ENCODE measurements at places on chromosomes 3 and 15. TPM values are rescaled to one million over a fixed set of nuclear protein-coding genes. Genes with fewer than 3 reads are reported as not detected.

GUCA1C gene
- total RNA-seq: not detected

DNA sequence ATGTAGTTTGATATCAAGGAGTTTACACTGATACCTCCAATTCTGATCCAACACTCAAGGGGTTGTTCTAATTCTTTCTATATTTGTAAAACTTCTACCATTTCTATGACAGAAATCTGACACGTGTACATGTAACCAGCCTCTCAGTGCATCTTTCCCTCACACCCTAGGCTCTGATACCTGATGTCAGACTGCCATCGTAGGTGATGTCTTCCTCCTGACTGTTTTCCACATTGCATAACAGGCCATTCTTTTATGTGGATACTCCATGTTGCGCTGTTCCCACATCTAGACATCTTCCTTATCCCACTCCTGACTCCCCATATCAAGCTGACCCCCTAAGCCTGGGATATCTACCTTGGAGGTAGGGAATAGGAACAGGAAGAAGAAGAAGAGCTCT, 159.1 kb downstream of the FNDC3B start:
- no peak for ATAC-seq

DNA sequence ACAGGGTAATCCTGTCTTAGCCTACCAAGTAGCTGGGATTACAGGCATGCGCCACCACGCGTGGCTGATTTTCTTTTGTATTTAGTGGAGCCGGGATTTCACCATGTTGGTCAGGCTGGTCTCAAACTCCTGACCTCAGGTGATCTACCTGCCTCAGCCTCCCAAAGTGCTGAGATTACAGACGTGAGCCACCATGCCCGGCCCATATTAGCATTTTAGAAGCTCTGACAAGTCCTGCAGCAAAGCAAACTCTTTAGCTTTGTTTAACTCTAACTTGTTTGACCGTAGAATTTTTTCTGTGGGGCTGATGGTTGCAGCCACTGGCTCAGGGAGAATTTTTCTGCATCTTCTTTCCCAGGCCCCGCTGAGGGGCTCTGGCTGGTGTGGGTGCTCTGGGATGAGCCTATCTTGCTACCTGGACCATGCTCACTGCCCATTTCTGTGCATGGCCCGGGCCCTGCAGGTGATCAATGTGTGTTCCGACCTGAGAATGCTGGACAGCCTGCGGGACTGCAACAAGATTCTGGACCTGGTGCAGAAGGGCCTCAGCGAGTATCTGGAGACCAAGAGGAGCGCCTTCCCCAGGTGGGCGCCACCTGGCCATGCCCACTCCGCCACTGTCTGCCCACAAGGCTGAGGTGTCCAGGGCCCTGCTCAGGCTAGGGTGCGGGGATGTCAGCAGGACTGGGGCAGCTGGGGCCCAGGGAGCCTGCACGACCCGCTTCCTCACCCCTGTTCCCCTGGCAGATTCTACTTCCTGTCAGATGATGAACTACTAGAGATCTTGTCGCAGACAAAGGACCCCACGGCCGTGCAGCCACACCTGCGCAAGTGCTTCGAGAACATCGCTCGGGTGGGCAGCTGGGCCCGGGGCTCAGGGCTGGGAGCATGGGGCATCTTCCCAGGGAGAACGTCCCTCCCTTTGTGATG, 41.3 kb downstream of the DNAH1 start:
- no peak for ATAC-seq

- ATAC-seq: no peak
These were observed 254.5 kb upstream of the RORA start for GRCh38 chr15:61483599-61483998.

DNA sequence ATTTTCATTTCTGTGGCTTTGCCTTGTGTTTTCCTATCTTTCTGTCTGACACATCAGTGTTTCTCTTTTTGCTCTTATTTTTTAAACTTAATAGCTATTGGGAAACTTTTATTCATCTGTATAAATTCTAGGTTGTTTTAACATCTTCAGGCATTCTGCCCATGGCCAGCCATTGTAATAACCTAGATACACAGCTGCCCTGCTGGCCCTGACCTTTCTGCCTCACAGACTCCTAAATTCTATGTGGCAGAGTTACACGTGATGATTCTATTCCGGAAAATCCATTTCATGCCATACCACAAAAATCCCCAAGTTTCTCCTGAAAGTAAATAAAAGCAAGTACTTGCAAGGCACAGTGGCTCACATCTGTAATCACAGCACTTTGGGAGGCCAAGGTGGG, 150.1 kb downstream of the UACA start:
- no peak for ATAC-seq

GRCh38 chr3:127069814-127070440, 87.0 kb downstream of the PLXNA1 start:
- ATAC-seq: no peak

- peak; percentile 49 for ATAC-seq
These were observed 50.3 kb downstream of the SPATA12 start for GRCh38 chr3:57110798-57111197.

ZNF609 gene
- total RNA-seq: 26.9 TPM

KLHL40 gene
- 0.05 TPM for total RNA-seq

ASB14 gene
- total RNA-seq: 0.65 TPM

DNA sequence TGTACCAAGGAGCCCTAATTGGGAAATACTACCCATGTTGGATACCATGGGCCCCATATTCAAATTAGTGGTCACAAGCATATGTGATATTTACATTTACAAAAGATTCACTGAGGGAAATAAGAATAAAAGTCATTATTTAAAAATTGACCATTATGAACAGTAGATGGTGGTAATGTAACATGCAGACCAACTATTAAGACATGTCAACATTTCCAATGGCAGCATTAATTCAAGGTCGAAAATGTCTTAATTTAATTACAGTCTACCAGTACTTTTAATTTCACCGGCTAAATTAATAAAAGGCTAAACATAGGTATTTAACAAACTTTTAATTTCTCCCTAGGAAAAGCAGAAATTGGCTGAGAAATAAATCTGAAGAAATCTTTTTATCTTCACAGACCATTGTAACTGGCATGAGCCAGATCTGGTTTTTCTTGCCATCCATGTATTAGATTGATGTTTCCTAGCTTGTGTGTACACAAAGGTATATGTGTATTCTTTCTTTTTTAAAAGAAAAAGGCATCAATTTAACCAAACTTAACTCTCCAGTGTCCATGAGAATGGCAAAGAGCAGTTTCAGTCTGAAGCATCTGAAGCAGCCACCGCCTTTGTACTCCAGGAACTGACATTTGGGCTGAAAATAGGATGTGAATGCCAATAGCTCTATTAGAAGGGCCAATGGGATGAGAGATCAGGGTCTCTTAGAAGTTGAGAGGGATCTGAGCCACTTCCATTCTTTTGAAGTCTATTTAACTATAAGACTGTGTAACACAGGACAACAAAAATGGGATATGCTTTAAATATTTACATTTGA, 26.6 kb downstream of the NEK11 start:
- peak; percentile 65 for ATAC-seq

DNA sequence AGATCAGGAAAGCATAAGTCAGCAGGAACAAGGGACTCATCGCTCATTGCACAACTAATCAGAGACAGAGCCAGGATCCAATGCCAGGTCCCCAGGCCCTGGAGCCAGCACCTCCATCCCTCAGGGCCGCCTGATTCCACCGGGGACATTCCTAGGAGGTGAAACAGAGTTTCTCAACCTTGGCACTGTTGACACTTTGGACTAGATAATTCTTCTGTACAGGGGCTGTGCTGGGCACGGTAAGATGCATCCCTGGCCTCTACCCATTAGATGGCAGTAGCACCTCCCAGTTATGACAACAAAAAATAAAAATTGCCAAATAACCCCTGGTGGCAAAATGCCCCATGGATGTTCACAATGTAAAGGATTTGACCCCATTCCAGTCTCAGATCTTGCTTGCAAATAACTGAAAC, 127.7 kb downstream of the MTHFS start:
- ATAC-seq: peak; percentile 18

DNA sequence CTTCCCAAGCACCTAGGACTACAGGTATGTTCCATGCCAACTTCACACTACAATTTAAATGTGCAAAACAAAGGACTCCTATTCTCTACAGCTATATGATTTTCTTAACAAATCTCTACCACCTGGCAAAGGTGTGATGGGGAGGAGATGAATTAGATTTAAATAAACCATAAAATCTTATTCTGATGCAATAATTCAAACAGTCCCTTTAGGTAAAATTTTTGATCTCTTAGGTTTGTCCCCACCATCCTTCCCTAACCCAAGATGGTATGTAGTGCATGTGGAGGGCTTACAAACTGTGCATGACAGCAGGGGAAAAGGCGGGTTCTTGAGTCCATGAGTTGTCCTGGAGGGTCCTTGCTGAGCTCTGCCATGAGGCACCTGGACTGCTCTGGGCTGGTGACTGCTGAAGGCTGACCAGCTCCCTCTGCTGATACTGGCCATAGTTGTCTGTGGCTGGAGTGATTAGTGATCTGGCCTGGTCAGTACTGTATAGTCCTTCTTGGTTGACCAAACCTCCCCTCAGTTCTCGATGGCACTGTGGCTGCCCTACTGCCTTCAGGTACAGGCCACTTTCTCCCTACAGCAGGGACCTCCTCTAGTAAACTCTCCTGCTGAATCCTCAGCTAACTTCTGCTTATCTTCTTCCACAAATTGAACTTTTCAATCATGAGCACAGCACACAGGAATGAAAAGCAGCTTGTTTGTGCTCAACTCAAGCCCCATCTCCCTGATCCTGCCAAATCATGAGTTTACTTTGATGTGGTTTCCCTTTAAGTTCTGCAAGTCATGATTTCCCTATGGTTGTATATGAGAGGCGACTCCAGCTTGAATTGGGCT, 30.1 kb downstream of the CFAP161 start:
- no peak for ATAC-seq

PLCH1 gene
- 17.9 TPM for total RNA-seq

DNA sequence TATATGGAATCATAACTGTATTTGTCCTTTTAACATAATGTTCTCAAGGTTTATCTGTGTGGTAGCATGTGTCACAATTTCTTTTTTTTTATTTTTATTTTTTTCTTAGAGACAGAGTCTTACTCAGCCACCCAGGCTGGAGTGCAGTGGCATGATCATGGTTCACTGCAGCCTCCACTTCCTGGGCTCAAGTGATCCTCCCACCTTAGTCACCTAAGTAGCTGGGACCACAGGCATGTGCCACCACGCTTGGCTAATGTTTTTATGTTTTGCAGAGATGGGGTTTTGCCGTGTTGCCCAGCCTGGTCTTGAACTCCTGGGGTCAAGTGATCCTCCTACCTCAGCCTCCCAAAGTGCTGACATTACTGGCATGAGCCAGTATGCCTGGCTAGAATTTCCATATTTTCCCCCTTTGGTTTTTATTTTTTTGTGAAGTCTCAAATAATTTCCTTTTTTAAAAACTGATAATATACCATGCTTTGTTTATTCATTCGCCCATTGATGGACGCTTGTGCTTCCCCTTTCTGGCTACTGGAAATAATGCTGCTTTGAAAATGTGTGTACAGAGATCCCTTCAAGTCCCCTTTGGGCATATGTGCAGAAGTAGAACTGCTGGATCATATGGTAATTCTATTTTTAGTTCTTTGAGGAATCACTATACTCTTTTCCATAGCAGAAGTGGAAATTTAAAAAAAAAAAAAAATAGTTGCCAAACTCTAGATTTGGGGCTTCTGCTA, 28.4 kb downstream of the TMEM40 start:
- no peak for ATAC-seq

SLC22A13 gene
- total RNA-seq: 0.30 TPM

CFAP91 gene
- not detected for total RNA-seq

GRCh38 chr3:66989860-66990696, 8.0 kb upstream of the KBTBD8 start:
- no peak for ATAC-seq

HACL1 gene
- total RNA-seq: 23.5 TPM

GRCh38 chr3:12705981-12706380, 42.1 kb upstream of the RAF1 start:
- no peak for ATAC-seq

OCA2 gene
- 0.16 TPM for total RNA-seq

DNA sequence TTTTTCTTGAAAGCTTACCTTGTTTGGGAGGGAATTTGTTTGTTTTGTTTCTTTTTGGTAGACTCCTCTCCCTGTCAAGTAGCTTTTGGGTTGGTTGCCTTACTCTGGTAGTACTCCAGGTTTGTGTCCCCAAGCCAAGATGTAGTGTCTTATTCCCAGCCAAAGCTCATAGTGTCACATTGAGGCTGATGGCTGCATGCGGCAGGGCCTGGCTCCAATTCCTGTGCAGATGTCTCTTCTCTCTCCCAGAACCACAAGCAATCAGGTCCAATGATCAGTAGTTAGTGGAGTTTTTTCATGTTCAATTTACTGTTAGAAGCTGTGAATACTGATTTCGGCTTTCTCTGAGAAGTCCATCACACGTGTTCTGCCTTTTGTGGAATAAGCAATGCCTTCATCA, 221.1 kb upstream of the THBS1 start:
- no peak for ATAC-seq

DNA sequence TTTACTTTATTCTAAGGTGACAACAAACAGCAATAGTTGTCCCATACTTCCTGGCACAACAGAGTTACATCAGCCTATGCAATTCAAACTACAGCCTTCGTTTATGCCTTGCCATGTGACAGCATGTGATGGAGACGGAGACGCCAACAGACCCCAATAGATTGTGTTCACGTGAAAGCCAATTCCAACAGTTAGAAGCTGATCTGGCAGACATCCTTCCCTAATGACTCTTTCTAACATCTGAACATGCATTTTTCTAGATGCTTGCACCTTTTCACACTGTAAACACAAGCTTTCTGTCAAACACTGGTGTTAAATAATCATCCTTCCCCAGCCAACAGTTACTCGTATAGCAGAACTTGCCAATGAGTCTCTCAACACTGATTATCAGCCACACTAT, 694.4 kb upstream of the ALCAM start:
- no peak for ATAC-seq

- ATAC-seq: no peak
These were observed 1.0 kb downstream of the TAMM41 start for GRCh38 chr3:11845651-11846050.

DNA sequence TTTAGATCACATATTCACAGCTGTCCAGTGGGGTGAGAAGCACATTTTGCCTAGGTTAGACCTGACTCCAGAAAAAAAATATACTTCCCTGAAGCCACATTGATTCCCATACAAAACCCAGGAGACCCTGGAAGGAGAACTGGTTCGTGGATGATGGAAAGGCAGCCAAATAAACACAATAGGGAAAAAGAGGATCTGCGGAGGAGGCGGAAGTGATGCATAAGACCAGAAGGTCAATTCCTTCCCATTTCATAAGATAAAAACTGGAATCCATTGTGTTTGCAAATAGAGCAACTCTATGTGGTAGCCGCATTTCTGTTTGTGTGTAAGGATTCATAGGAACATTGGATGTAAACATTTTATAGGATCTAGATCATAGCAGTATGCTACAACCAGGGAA, 781.9 kb upstream of the GRM7 start:
- no peak for ATAC-seq

GRCh38 chr3:187000711-187001151, 70.4 kb downstream of the ST6GAL1 start:
- ATAC-seq: no peak

MELTF gene
- total RNA-seq: 0.81 TPM

- peak; percentile 10 for ATAC-seq
These were observed 63.3 kb downstream of the AQP9 start for GRCh38 chr15:58201516-58201915.

DNA sequence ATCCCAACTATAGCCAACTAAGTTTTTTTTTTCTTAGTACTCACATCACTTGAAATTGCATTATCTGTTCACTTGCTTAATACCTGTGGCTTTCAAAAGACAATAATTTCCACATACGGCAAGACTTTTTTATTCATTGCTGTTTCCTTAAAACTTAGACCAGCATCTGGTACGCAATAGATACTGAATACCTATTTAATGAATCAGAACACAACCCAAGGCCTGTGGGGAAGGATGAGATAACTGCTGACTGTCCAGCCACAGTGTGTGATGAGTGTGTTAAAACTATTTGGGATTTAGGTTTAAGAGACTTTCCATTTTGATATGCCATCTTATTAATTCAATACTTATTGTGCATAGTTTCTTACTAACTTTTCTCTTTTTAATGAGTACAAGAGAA, 988.7 kb downstream of the NTRK3 start:
- peak; percentile 40 for ATAC-seq

Data from motor neuron (in vitro differentiated cells).